Stimulated activated CD8-positive, alpha-beta memory T cell treated with anti-CD3 and anti-CD28 coated beads, Interleukin-15, amount 100 ng/mL, for 24 hours (primary cell): ENCODE measurements at places on chromosomes 7 and 10.

GRCh38 chr7:103093429-103093828, 18.5 kb downstream of the ARMC10 start:
- no peak for DNase-seq

- DNase-seq: no peak
These were observed 73.2 kb downstream of the SDK1 start for GRCh38 chr7:3374239-3374638.

DNA sequence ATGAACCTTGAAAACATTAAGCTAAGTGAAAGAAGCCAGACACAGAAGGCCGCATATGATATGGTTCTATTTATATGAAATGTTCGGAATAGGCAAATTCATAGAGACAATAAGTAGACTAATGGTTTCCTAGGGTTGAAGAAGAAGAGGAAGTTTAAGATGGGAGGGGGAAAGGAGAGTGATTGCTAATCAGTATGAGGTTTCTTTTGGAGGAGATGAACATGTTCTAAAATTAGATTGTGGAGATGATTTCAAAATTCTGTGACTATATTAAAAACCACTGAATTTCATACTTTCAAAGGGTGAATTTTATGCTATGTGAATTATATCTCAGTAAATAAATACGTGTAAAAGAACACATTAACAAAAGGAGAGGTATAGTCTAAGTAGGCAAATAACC, 176.4 kb upstream of the HPS1 start:
- no peak for DNase-seq

GRCh38 chr7:111324228-111324627, 233.3 kb downstream of the LRRN3 start:
- DNase-seq: no peak

GRCh38 chr7:8064828-8065227, 96.2 kb downstream of the GLCCI1 start:
- no peak for DNase-seq

DNA sequence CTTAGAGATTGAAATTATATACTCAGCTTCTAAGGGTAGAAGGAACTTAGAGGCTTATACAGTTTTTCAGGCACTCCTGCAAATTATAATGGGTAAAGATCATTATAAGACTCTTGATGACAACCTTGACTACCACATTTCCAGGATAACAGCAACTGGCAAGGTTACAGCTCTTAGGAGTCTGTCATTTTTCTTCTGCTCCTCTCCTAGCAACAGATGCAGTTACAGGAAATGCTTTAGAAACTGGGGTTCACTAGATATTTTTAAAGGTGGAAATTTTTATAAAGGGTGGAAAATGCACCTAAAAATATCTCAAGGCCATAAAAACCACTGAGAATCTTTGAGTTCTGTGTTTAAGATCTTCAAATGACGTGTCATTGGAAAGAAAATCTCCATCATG, 185.8 kb downstream of the RELN start:
- DNase-seq: no peak

DNA sequence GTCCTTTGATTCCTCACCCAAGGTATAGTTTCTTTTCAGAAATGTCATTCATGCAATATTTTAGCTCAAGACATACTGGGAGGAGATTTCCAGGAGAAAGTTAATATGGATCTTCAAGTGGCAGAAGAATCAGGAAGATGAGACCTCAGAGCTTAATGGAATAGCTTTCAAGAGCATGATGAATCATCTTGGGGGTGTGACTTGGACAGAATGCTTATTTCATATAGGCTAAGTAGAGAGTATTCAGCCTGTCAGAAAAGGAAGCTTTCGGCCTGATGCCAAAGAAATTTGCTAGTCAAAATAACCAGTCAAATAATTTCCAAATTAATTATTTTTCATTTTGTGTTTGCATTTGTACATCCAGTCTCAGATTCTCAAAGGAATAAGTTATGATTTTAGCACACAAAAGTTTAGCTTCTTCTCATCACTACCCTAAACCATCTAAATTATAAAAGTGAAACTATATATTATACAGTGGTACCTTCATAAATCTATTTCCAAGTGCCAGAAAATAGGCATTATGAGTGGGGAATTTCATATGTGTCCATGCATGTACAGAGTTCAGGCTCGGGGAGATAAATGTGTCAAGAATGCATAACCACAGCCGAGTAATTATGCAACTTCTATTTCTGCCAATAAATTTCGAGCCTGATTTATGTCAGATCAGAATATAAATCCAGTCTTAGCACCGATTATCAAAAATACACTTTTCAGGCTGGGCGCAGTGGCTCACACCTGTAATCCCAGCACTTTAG, 27.3 kb upstream of the CALD1 start:
- no peak for DNase-seq

- DNase-seq: no peak
These were observed 77.0 kb downstream of the SNX13 start for GRCh38 chr7:17863095-17863808.

DNA sequence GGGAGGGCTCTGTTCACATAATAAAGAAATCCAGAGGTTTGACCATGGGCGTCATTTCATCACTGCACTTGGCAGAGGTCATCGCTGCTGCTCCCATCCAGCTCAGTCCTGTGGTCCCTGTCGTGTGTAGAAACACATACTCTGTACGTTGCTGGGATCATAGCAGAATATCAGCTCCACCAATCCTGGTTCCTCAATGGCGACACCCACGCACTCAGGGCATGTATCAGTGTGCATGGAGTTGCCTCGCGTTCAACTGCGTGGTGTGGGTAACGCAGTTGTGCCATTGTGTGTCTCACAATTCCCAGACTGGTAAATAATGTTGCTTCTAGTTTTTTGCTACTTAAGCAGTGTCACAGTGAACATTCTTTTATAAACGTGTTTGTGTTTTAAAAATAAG, 111.1 kb downstream of the LHPP start:
- DNase-seq: no peak

GRCh38 chr10:106795619-106796018, 368.9 kb downstream of the SORCS1 start:
- DNase-seq: no peak

DNA sequence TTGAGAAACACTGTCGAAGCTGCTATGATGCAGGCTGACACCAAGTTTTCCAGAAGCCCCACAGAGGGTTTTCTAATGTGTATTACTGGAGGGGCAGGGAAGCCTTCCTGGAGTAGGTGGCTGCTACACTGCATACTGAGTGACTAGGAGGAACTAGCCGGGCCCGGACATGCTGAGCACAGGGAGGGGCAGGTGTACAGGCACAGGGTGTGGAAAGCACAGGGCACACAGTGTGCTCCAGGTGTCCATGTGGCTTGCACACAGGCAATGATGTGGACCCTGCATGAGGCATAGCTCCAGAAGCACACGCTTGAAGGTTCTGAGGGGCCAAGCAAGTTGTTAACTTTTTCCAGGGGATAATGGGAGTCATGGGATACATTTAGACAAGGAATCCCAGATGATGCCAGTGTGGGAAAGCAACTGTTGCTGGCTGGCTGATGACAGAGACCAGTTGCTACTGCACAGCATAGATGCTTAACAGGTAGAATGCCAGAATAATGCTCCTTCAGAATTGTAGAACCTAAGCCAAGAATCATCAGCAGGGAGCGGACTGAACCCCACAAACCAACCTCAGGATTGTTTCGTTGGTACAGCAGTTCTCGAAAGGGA, 14.6 kb downstream of the DHX32 start:
- no peak for DNase-seq

GRCh38 chr7:28299556-28299955, 112.8 kb upstream of the CREB5 start:
- DNase-seq: no peak

GRCh38 chr10:88314362-88314761, 268.8 kb downstream of the RNLS start:
- DNase-seq: no peak

GRCh38 chr10:16314259-16314658, 122.6 kb upstream of the PTER start:
- DNase-seq: no peak

GRCh38 chr10:51063659-51064535, 10.4 kb upstream of the PRKG1 start:
- DNase-seq: no peak

GRCh38 chr7:156773966-156774365, 119.0 kb downstream of the LMBR1 start:
- no peak for DNase-seq

DNA sequence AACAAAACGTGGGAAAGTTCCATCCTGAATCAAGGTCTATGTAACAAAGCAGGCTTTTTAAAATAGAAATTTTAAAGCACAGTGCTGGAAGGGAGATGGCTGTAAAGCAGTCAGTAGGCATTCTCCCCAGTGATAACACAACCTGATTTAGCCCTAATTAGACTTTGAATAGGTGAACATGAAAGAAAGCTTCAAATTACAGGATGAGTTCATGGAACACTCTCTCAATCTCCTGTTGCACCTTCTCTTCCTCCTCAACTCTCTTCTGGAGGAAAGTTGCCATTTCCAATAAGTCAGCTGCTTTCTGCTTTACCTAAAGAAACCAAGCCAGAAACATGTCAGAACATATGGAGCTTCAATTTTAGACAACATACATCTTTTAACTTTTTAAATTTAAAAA, 20.1 kb downstream of the SFR1 start:
- DNase-seq: no peak

DNA sequence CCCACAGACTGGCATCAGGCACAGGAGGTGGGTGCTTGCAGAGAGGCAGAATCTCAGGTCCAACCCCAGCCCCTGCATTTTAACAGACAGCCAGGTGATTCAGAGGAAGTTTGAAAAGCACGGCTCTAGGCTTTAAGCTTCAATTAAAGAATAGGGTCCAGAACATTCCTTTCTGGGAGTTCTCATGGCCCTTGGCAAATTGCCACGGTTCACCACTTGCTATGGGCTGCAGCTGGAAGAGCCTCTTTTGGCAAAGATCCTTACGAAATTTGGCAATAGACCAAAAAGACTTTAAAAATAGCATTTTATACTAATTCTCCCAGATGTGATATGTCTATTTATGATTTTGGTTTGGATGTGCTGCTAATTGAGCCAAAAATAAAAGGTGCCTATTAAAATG, 148.1 kb downstream of the ITGA8 start:
- DNase-seq: no peak

DNA sequence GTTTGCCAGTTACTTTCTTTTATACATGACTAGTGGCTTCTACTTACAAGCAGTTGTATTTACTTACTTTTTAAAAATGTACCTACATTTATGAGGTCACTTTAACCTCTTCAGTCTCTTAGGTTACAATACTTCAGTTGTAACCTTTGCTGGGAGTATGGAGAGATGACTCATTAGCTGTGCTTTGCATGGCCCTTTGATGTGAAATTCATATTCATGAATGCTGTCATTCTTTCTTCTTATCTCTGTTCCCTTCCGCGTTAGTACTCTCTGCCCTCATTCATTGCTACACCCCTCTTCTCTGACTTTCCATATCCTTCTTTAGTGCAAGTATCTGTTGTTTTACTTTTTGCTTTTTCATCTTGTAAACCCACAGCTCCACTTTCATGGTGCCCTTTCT, 164.3 kb downstream of the BMPER start:
- DNase-seq: no peak

- DNase-seq: no peak
These were observed 1.5 kb downstream of the PCLO start for GRCh38 chr7:83161186-83161585.

DNA sequence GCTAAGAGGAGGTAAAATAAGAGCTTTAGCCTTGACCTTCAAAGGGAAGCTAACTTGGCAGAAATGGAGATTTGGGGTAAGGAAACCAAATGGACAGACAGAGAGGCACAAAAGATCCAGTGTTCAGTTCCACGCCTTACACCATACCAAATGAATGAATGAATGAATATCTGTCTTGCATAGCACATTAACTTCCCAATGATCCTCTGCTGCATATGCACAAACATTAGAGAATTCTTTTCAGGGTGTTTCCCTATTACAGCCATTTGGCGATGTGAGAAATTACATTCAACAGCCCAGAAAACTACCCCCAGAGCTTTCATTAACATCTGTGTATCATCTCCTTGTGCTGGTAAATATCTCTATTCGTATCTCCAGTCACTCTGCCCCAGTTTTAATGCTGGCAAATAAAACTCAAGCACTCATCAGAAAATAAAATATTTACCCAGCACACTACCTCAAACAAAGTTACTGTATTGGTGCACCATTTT, 1056.2 kb downstream of the SORCS3 start:
- no peak for DNase-seq

DNA sequence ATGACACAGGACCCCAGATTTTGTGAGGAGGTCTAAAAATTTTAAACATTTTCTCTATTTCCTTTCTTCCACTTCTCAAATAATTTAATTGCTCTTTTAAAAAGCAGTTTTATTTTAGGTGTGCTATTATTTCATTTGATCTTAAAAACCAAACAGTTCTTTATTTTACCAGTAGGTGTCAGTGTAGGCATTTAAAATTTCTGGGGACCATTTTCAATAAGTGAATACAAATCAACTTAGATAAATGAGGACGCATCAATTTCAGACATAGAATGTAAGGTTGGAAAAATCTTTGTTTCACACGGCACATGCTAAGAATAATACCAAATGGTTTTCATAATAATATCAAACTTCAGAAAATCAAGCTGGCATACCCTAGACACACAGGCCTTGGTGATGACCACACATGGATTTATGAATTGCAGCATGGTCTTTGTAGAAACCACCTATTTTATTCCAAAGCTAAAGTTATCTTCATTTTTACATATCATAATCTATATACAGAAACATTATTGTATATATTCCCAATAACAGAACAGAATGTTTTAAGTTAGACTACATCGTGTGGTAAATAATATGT, 127.6 kb upstream of the SLC26A5 start:
- no peak for DNase-seq

DNA sequence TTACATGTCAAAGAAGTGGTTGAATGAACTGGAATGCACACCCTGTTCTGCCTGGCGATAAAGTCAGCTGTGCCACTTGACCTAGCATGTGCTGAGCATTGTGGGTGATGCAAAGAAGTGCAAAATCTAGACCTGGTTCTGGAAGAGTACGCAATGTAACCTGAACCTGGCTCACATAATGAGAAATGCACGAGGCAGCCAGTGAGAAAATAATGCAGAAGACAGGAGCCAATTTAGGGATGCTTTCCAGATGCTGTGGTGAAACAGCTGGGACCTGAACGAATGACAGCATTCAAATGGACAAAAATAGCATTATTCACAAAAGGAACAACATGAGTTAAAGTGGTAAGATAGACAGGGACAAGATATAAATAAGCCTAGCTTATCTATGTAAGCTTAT, 402.6 kb downstream of the SORCS1 start:
- no peak for DNase-seq

DNA sequence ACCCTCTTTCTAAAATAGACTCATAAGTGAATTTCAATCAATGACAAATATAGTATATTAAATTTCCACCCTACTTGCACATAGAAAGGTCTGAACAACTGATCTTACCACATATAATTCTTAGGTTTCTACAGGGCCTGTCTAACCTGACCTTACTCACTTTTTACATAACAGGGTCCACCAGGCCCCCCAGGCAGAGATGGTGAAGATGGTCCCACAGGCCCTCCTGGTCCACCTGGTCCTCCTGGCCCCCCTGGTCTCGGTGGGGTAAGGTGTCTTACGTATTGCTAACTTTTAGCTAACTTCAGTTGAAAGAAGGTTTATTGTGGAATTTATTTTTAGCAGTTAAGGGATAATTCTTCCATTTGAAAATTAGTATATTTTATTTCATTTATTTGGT, 5.3 kb downstream of the COL1A2 start:
- no peak for DNase-seq

- DNase-seq: no peak
These were observed 315.9 kb upstream of the ETV1 start for GRCh38 chr7:14305233-14305866.
